ENCODE measurements at places on chromosomes 12 and 14.

- DNase-seq = no peak
These were observed 96.8 kb downstream of the PPHLN1 start for GRCh38 chr12:42422785-42423184.

DNA sequence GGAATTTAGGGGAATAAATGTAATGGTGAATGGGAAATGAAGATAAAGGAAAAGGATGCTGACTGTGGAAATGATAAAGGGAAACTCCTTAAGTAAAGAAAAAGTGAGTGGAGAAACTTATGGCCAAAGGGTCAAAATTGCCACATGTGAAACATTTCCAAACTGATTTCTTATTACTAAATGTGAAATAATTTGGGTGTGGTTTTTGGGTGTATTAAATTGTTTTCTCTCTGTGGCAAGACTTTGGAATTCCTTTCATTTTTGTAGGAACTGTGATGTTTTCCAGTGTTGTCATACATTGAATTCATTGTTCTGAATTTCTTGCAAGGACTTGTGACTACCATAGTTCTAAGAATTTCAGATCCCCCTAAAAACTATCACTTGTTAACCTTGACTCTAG lies 1891.5 kb upstream of the SEL1L start:
- DNase-seq = no peak

GRCh38 chr14:94935706-94936300 lies 165.9 kb upstream of the GSC start:
- DNase-seq = no peak

- peak; percentile 53 for DNase-seq
These were observed at the start of gene SDSL for GRCh38 chr12:113422030-113422885. SDSL (plus strand) TSS chr12:113422380; CDS start chr12:113427983, 5,603 bp downstream.

DNA sequence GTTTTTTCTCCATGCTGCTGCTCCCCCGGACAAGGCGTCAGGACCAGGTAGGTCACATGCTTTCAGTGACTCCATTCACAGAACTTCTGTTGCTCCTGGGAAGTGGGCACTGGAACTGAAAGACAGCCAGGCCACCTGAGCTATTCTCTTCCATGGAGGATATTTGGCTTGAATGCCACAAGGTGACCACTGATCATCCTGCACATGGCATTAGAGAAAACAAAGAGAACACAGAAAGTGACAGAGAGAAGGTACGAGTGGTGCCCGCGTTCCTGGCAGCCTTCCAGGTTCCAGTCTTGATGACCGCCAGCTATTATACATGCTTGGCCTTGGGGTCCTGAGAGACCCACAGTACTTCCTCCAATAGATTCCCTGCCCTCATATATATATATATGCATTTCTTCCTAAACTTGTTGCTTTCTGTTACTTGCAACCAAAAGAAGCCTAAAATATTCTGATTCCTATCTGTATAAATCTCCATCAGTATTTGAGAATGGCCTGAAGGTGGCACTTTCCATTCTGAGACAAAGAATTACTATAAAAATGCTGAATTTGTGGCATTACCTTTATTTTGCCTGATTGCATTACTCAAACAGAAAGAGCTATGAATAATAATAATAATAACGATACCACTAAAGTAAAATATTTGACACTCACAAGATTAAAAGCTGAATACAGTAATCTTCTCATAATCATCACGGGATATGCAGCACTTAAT lies 174.9 kb downstream of the FOXN3 start:
- DNase-seq = no peak

- no peak for DNase-seq
These were observed 44.0 kb downstream of the KICS2 start for GRCh38 chr12:64178122-64178521.

DNA sequence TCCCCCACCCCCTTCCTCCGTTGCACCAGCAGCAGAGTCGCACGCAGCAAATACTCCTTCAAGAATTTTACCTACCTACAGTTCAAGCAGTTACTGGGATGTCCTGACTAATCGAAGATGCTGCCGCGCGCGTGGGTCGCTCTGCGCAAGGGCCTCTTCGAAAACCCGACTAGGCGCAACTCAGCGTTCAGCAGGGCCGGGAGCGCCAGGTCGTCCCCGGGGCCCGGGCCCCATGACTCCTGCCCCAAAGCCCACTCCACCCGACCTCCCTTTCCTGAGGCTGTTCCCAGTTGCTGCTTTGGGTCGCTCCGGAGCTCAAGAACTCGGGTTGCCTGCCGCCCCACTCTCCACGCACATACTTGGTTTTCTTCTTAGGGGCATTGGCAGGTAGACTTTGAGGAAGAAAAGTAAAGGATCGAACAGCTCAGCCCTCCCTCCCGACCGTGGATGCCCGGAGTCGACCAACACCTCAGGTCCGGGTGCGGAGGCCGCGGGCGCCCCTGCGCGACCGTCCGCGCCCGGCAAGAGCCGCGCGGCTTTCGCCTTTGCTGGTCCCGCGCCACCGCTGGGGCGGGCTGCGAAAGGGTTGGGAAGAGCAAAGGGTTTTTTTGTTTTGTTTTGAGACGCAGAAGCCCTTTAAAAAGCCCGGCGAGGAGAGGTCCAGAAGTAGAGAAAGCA lies 1.9 kb downstream of the BMP4 start:
- DNase-seq = peak; percentile 56

- no peak for DNase-seq
These were observed 1082.4 kb downstream of the TMTC2 start for GRCh38 chr12:83769151-83769550.

GRCh38 chr12:43758247-43758727 lies 303 bp downstream of the PUS7L start:
- no peak for DNase-seq

Measured in NCI-H526 (cell line).